ENCODE measurements at places on chromosomes 11 and 22. TPM values are rescaled to one million over a fixed set of nuclear protein-coding genes. Genes with fewer than 3 reads are reported as not detected.

PNPLA3 gene
- 0.32 TPM for polyA plus RNA-seq

OSM gene
- 1.2 TPM for polyA plus RNA-seq

ENTHD1 gene
- 0.14 TPM for polyA plus RNA-seq

KCTD14 gene
- 0.20 TPM for polyA plus RNA-seq

FAM76B gene
- 16.5 TPM for polyA plus RNA-seq

OR2D3 gene
- polyA plus RNA-seq, result not detected

SYVN1 gene
- 35.1 TPM for polyA plus RNA-seq
